ENCODE measurements at places on chromosomes 2 and 18.

DNA sequence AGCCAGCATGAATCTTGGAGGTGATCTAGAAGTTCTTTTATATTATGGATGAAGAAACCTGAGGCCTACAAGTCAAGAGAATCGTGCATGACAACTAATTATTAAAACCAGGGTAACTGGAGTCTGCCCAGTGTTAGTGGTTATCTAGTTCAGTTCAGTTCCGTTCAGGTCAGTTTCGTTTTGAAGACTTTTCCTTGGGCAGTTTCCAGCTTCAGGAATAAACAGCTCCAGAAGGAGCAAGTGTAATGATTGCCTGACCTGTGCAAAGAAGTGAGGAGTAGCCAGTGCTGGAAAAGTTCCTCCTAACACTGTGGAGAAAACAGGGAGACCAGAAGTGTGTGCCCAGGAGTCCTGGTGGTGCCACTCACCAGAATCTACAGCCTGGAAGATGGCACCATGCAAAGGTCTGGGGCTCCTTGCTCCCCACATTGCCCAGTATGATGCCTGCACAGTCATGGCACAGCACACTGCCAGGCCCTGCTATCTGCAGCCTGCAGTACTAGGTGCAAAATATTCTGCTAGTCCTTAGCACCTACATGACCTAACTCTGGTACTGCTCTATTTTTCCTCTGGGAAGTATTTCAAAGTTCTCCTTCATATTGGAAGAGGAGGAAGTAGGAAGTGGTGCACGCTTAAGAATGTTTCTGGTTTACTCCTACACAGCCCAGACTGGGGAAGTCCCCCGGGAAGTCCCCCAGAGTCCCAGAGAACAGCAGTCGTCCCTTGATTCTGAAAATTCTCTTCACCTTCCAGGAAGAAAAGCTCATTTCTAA is 65.8 kb downstream of the SUMO1 start:
- DNase-seq: peak; percentile 32

GRCh38 chr2:119702918-119703401 is 24.0 kb downstream of the TMEM177 start:
- peak; percentile 46 for DNase-seq

GRCh38 chr2:196160101-196160500 is 11.3 kb downstream of the STK17B start:
- no peak for DNase-seq

GRCh38 chr2:80128080-80128479 is 176.5 kb downstream of the LRRTM1 start:
- no peak for DNase-seq

- DNase-seq: no peak
Measured at GRCh38 chr18:78410094-78410786, 569.4 kb upstream of the SALL3 start.

- DNase-seq: no peak
Measured at GRCh38 chr2:48026865-48027264, 120.6 kb upstream of the FBXO11 start.

DNA sequence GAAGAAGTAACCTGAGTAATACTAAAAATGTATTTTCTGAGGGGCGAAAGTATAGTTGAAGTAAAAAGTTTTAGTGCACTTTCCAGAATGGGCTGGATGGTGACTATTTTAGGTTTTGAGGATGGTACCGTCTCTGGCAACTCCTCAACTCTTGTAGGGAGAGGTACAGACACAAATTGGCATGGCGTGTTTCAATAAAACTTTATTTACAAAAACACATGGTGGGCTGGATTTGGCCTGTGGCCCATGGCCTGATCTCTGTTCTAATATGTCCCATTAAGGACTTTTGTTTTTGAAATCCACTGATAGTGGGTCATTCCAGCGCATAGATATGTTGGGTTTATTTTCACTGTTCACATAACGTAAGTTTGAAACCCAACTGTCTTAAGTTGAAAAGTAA is 132.8 kb downstream of the AGAP1 start:
- DNase-seq: no peak

DNA sequence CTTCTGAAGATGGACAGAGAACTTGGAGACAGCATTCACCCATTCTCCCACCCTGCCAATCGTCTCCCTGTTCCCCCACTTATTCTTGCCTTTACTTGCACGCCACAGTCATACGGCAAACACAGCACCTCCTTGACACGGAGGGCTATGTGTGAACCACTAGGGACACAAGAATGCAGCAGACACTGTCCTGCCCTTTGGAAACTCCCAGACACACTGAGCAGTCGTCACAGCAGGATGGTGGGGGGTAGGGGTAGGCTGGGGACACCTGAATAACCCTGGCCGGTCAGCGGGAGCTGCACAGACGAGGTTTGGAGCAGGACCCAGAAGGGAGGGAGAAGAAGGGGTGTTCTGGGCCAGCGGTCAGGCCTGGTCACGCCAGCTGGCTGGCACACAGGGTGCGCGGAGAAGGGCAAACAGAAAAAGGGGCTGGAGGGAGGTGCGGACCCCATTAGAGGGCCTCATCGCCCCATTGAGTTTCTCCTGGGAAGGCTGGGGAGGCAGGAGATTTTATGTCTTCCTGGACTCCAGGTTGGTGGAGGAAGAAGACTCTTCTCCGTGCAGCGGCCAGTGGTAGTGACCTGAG is 40.0 kb upstream of the FOSL2 start:
- DNase-seq: no peak

GRCh38 chr2:137607722-137608318 is 356.5 kb upstream of the HNMT start:
- no peak for DNase-seq

DNA sequence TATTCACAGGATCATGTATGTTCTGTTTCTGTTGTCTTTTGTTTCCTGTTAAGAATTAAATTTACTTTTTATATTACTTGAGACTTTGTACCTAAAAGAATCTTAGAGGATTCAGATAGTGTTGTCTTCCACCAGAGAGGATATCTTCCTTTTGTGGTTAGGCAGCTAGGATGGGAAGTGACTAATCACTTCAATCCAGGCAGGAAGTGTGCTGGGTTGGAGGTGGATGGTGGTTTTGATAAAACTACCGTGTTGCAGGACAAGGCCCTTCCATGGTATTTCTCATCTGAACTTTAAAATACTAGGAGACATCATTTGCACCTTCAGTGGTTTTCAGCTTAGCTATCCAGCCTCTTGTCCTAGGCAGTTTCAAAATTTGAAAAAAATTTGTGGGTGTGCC is 728.6 kb upstream of the CDH2 start:
- DNase-seq: no peak

DNA sequence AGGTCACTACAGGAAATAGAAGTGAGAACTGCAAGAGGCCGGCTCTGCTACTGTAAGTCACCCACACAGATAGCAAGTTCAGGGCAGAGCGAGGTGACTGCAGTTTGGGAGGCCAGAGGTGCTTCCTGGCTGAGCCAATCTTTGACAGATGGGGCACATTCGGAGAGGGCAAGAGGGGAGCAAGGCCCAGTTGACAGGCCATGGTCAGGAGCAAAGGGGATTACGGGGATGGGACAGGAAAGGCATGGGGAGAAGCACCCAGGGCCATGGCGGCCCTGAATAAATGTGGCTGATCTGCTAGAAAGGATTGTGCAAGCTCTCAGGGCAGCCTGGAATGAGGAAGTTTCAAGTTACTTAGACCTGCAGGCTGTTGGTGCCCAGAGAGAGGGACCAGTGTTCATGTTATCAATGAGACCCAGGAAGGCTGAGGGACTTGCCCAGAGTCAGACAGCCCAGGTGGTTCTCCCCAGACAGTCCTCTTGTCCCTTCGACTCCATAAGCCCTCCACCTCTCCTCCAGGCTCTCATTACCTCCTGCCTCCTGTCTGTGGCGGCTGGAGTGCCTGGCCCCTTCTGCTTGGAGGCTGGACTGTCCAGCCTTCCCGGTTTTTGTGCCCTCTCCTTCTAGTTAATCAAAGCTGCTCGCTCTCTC is 123.3 kb downstream of the CTIF start:
- DNase-seq: no peak

DNA sequence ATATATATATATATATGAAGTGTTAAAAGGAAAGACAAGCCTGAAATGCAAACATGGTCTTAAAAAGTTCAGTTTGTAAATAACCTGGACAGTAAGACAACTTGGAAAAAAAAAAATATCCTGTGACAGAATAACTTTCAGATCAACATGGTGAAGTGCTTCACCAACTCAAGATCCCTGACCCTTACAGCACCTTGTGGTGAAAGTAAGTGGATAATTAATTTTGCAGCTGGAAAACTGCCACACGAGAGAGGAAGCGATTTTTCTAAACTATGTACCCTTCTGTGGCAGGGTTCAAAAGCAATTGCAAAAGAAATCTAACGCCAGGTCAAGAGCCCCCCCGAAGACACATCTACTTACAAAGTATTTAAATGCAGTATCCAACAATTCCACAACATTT is 95.8 kb downstream of the PAX3 start:
- no peak for DNase-seq

- no peak for DNase-seq
Measured at GRCh38 chr18:4450065-4450658, 4.9 kb downstream of the DLGAP1 start.

- DNase-seq: no peak
Measured at GRCh38 chr18:58370612-58371011, 258.3 kb downstream of the ALPK2 start.

- no peak for DNase-seq
Measured at GRCh38 chr18:48813833-48814489, 136.8 kb downstream of the SMAD7 start.

GRCh38 chr2:44965684-44966083 is 24.2 kb downstream of the SIX3 start:
- DNase-seq: no peak

DNA sequence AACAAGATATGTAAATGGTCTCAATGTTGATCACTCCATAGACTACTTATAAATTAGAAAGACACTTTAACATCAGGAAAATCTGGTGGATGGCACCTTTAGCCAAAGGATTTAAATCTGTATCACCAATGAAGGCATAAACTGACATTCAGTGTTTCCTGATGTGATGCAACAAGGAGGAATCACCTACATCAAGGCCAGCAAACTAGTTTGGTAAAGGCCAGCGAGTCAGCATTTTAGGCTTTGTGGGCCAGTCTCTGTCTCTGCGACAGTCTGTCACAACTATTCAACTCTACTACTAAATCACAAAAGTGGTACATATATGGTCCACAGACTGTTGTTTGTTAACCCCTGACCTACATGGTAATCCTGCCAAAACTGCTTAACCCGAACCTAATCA is 33.3 kb downstream of the C2orf76 start:
- DNase-seq: no peak

- DNase-seq: no peak
Measured at GRCh38 chr2:134124047-134124753, 129.7 kb upstream of the MGAT5 start.

DNA sequence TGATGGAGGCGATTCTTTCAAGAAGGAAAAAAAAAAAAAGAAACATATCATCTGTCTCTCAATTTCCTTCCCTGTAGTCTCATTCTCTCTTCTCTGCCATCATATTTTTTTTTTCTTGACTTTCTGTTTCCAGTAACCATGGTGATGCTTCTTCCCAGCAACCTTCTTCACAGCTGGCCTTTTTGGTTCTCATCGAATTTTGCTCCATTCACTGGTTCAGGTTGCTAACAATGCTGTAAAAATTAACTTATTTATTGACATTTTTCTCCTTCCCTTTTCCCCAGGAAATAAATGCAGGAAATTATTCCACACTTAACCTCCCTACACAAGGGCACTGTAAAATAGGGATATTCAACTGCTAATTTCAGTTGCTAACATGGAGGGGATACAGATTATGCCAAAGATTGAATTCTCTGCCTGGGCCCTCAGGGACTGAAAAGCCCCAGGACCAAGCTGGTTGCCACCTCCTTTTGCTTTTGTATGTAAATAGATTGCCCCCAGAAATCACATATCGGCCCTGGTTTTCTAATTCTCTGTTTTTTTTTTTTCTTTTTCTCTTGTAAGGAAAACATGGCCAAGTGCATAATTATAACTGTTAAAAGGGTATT is 154.7 kb downstream of the MAP2 start:
- no peak for DNase-seq

DNA sequence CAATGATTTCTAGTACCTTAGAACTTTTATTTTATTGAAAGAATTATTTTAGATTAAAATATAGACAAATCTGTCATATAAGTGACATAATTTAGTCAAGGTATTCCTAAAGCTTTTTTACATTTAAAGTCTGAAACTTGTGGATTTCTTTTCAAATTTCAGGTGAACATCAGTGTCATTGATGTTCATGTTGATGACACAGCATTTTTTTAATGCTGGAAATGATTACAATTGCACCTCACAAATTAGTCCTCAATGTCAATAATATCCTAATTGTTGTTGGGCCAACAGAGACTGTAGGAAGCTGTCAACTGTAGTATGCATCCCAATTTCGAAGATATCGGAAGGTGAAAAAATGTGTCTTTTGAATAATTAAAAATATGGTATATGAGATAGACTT is 214.4 kb upstream of the ARL4C start:
- DNase-seq: no peak

GRCh38 chr2:165743442-165743841 is 50.6 kb downstream of the GALNT3 start:
- DNase-seq: no peak

DNA sequence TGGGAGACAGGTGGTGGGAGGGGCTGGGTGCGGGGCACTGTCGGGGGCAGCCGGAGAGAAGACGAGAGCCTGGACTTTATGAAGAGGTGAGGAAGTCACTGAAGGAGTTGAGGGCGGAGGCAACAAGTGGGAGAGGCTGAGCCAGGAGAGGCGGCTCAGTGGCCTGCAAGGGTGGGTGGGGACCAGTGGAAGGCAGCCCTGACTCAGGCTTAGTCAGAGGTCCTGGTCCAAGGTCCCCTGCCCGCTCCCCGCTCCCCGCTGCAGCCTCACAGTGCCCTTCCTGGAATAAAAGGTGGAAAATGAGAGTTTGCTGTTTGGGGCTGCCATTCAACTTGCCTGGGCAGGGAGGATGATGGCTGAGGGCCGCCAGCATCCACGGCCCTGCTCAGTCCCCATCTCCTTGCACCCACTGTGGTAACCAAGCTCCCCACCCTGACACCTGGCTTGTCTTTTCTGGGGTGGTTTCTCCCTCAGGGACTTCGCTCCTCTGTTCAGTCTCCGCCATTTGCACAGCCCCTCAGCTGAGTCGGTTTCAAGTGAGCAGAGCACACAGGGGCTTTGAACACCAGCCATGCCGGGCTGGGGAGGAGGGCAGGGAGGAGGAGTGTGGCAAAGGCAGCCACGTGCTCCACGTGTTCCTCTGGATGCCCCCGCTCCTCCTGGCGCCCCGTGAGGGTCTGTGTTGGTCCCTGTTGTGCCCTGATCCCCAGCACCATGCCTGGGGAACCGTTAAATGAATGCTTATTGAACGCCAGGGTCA is 13.7 kb upstream of the RALB start:
- no peak for DNase-seq

- DNase-seq: no peak
Measured at GRCh38 chr2:241613017-241613780, 23.8 kb downstream of the THAP4 start.

GRCh38 chr2:65580824-65581223 is 148.4 kb upstream of the SPRED2 start:
- no peak for DNase-seq

GRCh38 chr2:200743042-200743676 is 68.6 kb upstream of the BZW1 start:
- DNase-seq: no peak

DNA sequence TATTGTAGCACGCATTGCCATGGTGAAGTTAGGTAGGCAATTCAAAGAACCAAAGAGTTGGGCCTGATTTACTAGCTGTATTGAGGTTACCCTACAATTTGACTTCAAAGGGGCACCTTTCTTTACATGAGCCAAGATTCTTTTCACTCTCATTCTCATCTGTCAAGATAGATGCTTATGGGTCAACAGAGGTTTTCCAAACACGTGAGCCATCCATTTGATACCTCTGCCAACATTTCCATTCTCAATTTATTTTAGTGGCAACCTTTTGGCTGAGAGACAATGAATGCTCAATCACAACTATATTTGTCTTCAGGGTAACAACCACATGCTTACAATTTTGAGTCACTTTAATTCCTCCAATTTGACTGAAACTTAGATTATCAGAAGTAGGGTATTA is 370.6 kb upstream of the CDH20 start:
- no peak for DNase-seq

All from stimulated activated CD4-positive, alpha-beta T cell treated with anti-CD3 and anti-CD28 coated beads, TNF-alpha, amount 100 ng/mL, for 24 hours (primary cell).